Progenitor cell of endocrine pancreas (in vitro differentiated cells): ENCODE measurements at places on chromosomes 4 and X. TPM values are rescaled to one million over a fixed set of nuclear protein-coding genes. Genes with fewer than 3 reads are reported as not detected.

MAGEA1 gene
- not detected in 2 replicates for total RNA-seq

GRCh38 chr4:150229520-150229919 lies 151.3 kb downstream of the DCLK2 start:
- DNase-seq: no peak

GRCh38 chr4:2051086-2051485 lies 8.0 kb upstream of the NAT8L start:
- DNase-seq: no peak

AFAP1 gene
- 31.9 and 32.9 TPM in 2 replicates for total RNA-seq

- DNase-seq: no peak
Measured at GRCh38 chr4:1534876-1535526, 128.8 kb upstream of the NKX1-1 start.

DNA sequence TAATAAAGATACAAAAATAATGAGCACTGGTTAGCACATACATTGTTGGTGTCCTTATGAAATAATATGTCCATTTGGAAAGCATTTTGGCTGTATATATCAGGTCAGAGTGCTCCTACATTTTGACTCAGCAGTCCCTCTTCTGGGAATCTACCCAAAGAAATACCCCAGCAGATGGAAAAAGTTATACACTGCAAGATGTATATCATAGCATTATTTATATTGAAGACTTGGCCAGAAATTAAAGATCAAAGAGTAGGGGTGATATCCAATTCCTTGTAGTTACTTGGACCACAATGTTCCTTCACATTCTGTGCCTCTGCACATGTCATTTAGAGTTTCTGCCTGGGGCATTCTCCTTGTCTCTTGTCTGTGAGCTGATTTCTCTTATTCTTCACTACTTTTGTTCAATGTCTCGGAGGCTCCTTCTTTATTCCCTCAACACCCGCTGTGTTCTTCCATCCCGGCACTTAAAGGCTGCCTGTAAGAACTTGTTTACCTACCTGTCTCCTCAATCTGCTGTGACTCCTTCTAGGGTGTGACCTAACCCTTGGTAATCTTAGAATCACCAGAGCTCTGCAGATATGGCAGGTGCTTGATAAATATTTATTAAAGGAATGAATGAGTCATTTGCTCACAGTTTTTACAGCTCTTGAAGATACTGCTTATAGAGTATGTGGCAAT lies 3.1 kb upstream of the TSPAN5 start:
- no peak for DNase-seq

DNA sequence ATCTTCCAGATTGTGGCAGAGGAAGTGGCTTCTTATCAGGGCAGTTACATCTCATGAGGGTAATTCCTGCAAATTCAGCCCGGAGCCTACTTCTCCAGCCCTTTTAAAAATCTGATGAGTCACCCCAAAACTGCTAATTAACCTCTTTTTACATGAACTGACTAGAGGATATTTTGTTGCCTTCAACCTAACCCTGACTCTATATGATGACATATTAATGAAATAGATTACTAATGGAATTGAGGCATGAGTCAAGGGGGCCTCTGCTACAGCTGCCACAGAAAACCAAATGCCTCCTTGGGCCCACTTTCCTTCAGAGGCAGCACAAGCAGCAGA lies 72.5 kb downstream of the QRFPR start:
- DNase-seq: no peak
